ENCODE measurements at places on chromosomes 7 and 10. TPM values are rescaled to one million over a fixed set of nuclear protein-coding genes. Genes with fewer than 3 reads are reported as not detected.

VTI1A gene
- 22.9 TPM for total RNA-seq

SYT15 gene
- total RNA-seq: 0.06 TPM

GRID2IP gene
- total RNA-seq: not detected

RBP4 gene
- total RNA-seq: 0.06 TPM

TBRG4 gene
- 39.3 TPM for total RNA-seq

DPP6 gene
- total RNA-seq: not detected

SUFU gene
- 1.6 TPM for total RNA-seq

ANLN gene
- 80.6 TPM for total RNA-seq

LOXL4 gene
- 82.6 TPM for total RNA-seq

EPHB6 gene
- total RNA-seq: 23.1 TPM

PLEKHA8 gene
- 8.9 TPM for total RNA-seq

CYP3A7 gene
- total RNA-seq: not detected

FZD8 gene
- total RNA-seq: 23.1 TPM

TUBAL3 gene
- not detected for total RNA-seq

ECHDC3 gene
- total RNA-seq: 4.5 TPM

SPAM1 gene
- not detected for total RNA-seq

GSTO2 gene
- total RNA-seq: 3.4 TPM

PAX4 gene
- total RNA-seq: not detected

INHBA gene
- 58.7 TPM for total RNA-seq

GIMAP5 gene
- total RNA-seq: 0.12 TPM

RGR gene
- not detected for total RNA-seq

LAMB1 gene
- total RNA-seq: 614 TPM

PIP gene
- not detected for total RNA-seq

ZSWIM8 gene
- total RNA-seq: 48.9 TPM

LDB3 gene
- 0.12 TPM for total RNA-seq

DYNC1I1 gene
- total RNA-seq: 3.5 TPM

FAM237B gene
- total RNA-seq: not detected

SPACDR gene
- 0.25 TPM for total RNA-seq

ANKRD22 gene
- total RNA-seq: 0.13 TPM

PKD2L1 gene
- total RNA-seq: not detected

PTF1A gene
- not detected for total RNA-seq

COL1A2 gene
- 2,181 TPM for total RNA-seq

SH3PXD2A gene
- total RNA-seq: 11.6 TPM

PSD gene
- 0.26 TPM for total RNA-seq

FAM53B gene
- total RNA-seq: 8.3 TPM

SPOCK2 gene
- total RNA-seq: 0.26 TPM

SCIN gene
- under 0.01 TPM for total RNA-seq

STEAP2 gene
- 22.3 TPM for total RNA-seq

AKR1C3 gene
- total RNA-seq: 163 TPM

LRIT1 gene
- total RNA-seq: not detected

LRRD1 gene
- total RNA-seq: 0.12 TPM

CDC14C gene
- not detected for total RNA-seq

RASSF4 gene
- total RNA-seq: 12.1 TPM

VAX1 gene
- total RNA-seq: not detected

PRLHR gene
- total RNA-seq: not detected

VENTX gene
- not detected for total RNA-seq

HOXA6 gene
- not detected for total RNA-seq

MMP21 gene
- not detected for total RNA-seq

ENO4 gene
- 0.19 TPM for total RNA-seq
